CD4-positive, alpha-beta T cell treated with Interleukin-17A for 1 hour (primary cell): ENCODE measurements at places on chromosomes 7 and 10.

- DNase-seq, result no peak
These were observed 59.7 kb upstream of the LAMB4 start for GRCh38 chr7:108189733-108190388.

DNA sequence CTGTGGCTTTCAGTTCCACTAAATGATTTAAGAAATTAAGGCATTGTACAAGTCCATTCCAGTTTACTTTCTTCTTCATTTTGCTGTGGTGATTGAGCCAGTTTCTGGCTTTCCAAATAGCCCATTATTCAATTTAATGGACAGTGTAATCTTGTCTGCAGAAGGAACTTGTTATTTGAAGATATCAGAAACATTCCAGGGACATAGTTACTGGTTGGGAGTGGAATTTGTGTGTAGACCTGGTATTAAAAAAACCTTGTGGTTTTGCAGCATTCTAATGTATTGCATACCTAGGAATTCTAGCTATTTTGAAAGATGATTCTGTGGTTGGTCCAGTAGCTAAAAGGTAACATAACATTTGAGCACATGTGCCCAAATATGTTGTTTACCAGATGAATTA lies 72.2 kb downstream of the MCU start:
- DNase-seq, result no peak

GRCh38 chr7:156969972-156970420 lies 20.5 kb downstream of the NOM1 start:
- DNase-seq, result peak; percentile 10

- DNase-seq, result no peak
These were observed 258.2 kb downstream of the SDK1 start for GRCh38 chr7:3559278-3559677.

- DNase-seq, result no peak
These were observed 217.3 kb downstream of the GRID1 start for GRCh38 chr10:86149257-86149656.

GRCh38 chr10:34864149-34865067 lies 49.3 kb upstream of the PARD3 start:
- DNase-seq, result no peak

GRCh38 chr7:17274551-17275245 lies 23.8 kb upstream of the AHR start:
- DNase-seq, result no peak

- no peak for DNase-seq
These were observed 69.0 kb downstream of the ANK3 start for GRCh38 chr10:60320666-60321065.

- no peak for DNase-seq
These were observed 615 bp downstream of the THAP5 start for GRCh38 chr7:108568801-108569380.

DNA sequence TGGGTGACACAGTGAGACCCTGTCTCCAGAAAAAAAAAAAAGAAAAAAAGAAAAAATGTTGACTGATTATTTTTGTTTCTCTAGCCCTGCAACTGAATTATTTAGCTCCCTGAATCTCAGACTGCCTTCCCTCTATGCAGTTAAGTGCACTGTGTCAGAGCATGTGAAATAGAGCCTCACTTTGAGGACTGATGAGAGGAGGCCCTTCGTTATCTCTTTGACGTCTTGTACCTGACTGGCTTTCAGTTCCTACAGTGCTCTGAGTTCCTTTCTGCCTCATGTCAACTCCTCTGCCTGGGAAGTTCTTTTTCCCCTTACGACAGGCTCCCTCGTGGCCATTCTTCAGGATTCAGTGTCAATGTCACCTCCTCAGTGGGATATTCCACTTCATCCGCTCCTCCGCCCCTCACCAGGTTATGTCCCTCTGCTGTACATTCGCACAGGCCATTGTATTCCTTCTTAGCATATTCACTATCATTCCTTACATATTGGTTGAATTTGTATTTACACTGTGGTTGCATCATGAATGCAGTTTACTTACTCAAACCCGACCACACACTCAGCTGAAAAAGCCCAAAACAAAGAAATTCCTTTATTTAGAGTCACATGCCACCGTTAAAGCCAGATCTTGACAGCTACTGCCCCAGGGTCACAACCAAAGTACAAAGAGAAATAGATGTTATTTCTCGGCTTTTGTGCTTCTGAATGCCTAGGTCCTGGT lies 18.1 kb upstream of the CAMK2G start:
- DNase-seq, result no peak

GRCh38 chr10:14171336-14171735 lies 159.4 kb downstream of the FRMD4A start:
- no peak for DNase-seq

DNA sequence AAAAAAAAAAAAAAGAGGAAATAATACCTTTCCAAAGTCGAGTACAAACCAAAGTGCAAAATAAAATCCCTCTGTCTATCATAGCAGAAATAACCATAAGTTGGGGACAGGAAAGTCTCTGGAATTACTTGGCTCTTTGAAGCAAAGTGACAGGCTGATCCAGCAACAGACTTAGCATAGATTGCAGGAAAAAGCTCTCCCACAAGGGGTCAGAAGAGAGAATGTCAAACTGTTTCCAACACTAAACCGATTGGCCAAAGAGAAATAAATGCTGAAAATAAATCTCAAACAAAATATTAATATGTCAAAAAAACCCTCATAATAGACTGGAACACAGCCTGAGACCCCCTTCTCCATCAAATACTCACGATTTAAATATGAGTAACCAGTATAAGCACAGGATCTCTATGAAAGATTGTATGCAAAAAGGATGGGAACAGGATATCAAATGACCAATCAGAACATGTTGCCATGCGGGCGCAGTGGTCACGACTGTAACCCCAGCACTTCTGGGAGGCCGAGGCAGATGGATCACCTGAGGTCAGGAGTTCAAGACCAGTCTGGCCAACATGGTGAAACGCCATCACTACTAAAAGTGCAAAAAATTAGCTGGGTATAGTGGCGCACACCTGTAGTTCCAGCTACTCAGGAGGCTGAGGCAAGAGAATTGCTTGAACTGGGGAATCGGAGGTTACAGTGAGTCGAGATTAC lies 1000.7 kb upstream of the LRRN3 start:
- no peak for DNase-seq

GRCh38 chr7:636396-636795 lies 90.1 kb upstream of the DNAAF5 start:
- DNase-seq, result peak; percentile 66

GRCh38 chr7:69751026-69751425 lies 152.8 kb downstream of the AUTS2 start:
- no peak for DNase-seq

DNA sequence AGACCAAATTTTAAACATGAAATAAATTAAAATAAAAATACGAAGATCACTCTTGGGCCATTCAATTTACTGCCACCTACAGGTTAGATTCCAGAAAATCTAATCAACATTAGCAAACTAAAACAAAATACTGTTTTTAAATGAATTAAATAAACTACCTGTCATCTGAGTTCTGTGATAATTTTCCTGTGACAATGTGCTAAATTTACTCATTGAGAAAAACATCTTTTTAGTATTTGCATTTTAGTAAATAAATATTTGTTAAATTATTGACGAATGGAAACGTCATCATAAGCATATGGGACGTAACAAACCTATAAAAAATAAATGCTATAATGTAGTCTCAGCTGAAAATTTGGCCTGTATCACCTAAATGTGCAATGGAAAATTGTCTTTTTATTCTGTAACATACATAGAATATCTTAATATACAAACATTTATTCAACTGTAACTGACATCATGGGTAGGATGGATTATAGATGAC lies 72.1 kb downstream of the ITGB8 start:
- no peak for DNase-seq

- DNase-seq, result no peak
These were observed 75.9 kb upstream of the SLC26A5 start for GRCh38 chr7:103521937-103522336.

DNA sequence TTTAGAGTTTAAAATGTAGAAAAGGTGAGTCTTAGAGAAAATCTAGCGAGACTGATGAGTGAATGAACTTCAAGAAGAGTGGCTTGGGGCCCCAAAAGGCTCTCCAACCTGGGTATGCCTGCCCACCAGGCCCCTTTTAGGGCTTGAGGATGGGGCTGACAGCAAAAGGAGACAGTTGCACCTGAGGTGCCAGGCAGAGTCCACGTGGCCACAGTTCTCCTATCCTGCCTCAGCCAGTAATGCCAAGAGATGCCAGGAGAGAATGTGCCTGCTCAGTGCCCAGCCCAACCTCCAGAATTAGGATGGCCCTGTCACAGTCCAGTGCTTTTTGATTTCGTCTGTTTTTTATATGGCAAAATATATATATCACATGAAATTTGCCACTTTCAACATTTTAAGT lies 156.5 kb downstream of the SLIT1 start:
- DNase-seq, result no peak

GRCh38 chr10:51073453-51074237 lies 642 bp upstream of the PRKG1 start:
- DNase-seq, result no peak

DNA sequence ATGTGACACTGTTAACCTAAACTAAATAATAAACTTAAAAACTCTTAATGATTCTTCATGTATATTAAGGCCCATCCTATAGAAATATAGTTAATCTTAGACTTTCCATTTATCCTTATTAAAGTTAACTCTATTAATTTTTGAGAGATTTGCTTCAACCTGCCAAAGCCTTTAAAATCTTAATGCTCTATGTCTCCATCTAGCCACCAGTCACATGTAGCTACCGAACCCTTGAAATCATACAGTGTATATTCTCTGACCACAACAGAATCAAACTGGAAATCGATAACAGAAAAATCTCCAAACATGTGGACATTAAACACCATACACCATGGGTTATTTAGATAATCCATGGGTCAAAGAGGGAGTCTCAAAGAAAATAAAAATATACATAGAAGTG lies 51.9 kb downstream of the ASZ1 start:
- DNase-seq, result no peak

DNA sequence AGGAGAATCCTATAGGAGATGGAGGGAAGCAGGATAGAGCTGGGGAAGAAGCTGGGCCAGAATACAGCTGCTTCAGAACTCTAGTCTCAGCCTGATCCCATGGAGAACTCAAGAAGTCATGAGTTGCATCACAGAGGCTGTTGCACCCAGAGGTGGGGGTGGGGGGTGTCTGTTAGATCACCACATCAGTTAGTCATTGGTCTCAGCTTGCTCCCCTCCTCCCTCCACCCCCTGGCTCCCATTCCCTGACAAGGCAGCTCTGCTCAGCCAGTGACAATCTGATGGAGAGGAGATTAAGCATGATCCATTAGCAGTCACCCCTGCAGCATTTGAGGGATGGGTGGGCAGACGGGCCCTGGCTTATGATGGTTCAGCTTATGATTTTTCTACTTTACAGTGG lies 58.4 kb upstream of the FGL2 start:
- DNase-seq, result no peak

DNA sequence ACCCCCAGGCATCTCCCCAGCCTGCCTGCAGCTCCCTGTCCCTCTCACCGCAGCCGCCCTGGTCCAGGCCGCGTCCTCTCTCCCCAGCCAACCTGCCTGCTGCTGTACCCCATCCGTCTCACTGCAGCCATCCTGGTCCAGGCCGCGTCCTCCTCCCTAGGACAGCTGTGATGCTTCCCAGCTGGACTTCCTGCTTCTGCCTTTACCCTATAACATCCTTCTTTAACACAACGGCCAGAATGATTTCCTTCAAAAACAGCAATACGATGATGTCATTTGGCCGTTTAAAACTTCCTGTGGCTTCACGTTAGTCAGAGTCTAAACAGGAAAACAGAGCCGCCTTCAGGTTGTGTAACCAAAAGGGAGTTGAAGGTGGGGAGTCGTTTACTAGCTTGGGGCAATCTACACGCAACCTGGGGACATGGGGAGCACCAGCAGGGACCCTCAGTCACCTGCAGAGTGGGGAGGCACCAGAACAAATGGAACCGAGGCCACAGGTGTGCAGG lies 32.2 kb upstream of the ZFAND2A start:
- peak; percentile 31 for DNase-seq
